Stimulated activated CD8-positive, alpha-beta memory T cell treated with anti-CD3 and anti-CD28 coated beads, Interleukin-2, amount 100 ng/mL, for 48 hours (primary cell): ENCODE measurements at places on chromosomes 11 and 22.

DNA sequence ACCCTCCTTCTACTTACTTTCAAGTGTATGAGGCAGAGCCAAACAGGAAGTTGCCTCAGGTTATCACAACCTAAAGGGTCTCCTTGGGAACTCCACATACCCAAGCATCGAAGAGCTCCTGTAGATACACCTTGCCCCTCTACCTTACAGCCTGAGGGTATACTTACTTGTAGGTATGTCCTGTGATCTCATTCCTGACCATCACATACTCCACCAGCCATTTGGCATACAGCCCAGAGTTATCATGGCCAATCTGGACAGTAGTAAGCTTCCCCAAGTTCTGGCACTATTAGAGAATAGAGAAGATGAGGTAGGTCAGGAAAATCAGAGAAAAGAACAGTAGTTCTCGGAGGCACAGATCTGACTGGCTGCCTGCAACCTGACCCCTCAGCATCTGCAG is 53.4 kb upstream of the SCUBE2 start:
- DNase-seq: no peak

DNA sequence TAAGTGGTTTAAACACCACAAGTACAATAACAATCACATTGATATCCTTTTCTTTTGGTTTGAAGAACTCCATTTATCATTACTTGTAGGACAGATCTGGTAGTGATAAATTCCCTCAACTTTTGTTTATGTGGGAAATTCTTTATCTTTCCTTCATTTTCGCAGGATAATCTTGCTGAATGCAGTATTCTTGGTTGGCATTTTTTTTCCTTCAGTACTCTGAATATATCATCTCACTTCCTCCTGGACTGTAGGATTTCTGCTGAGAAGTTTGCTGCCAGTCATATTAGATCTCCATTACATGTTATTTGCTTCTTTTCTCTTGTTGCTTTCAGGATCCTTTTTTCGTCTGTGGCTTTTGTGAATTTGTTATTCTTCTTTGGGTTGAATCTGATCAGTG is 179.0 kb upstream of the PLET1 start:
- no peak for DNase-seq

DNA sequence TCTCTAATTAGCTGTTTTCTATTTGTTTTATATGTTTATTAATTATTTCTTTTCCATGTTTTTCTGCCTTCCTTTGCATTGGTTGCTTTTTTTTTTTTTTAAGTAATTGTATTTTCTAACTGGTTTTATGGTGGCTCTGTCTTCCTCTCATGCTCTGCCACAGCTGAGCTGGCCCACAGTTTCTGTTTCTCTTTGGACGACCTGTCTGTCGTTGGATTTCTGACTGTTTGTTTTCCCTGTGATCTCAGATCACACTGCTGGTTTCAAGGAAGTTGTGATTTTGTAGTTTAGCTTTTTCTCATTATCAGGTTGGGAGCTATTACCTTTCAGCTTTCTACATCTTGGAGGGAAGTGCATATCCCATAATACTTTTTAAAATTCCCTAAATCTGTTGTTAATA is 15.9 kb upstream of the OR6M1 start:
- no peak for DNase-seq

- DNase-seq: no peak
These were observed 117.3 kb upstream of the FAT3 start for GRCh38 chr11:92107331-92107730.

DNA sequence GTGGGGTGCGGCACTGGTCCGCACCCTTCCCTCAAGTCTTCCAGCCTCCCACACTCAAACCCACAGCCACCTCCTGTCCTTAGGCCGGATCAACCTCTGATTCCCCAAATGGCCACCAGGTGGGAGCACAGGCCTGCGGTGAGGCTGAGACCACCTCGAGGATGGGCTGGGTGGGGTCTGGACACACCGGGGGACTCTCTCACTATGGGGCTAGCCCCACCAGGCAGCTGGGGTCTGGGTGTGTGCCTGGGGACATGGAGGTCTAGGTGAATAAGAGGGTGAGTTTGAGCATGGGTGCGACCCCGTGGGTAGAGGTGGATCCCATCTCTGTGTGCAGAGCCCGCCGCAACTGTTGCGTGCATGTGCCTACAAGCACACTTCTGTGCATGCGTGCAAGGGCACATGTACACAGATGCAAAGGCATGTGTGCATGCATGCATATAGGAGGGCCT is 32.6 kb downstream of the MYO18B start:
- no peak for DNase-seq

DNA sequence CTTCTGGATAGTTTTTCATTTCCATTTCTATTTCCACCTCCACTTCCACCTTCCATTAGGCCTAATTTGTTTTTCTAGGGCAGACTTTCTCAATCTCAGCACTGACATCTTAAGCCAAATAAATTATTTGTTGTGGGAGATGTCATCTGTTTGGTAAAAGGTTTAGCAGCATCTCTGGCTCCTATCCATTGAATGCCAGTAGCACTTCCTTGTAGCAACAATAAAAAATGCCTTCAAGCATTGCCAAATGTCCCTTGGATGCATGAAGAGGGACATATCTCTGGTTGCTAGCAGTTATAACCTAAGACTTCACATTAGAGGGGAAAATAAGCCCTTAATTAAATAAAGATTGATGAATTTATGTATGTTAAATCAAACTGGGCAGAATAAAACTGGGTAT is 1.9 kb downstream of the OR52A5 start:
- no peak for DNase-seq

- no peak for DNase-seq
These were observed 153.7 kb downstream of the FEZ1 start for GRCh38 chr11:125342281-125342930.

- DNase-seq: no peak
These were observed 92.8 kb downstream of the GALNT18 start for GRCh38 chr11:11528986-11529385.

DNA sequence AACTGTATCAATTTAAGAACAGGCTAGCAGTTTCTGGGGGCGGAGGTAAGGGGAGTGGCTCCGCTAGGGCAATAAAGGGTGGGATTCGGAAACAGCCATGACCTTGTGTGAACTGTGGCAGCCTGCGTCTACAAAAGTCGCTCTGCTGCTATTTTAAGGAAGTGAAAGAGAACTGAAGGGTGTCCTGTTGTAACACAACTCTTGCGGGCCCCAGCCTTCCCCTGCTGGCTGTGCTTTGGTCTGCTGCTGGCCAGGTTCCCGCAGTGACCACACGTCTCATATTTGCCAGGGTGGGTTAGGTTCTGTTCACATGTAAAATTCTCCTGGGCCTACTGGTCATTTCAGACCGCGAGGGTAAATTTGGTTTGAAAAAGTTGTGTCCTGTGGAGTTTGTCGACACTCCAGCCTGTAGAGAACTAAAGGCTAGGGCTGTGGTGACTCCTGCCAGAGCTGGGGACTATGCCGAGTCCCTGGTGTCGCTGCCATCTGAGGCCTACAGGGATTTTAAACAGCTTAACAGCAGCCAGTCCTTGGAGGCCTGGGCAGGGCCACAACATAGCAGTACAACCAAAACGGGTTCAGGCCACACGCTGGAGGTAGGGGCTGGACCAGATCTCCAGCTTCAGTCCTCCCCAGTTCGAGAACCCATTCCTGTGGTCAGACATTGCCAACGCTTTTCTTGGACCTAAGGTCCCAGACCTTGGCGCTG is 1.1 kb upstream of the PPFIBP2 start:
- DNase-seq: no peak

- no peak for DNase-seq
These were observed 32.9 kb upstream of the EED start for GRCh38 chr11:86211619-86212018.

DNA sequence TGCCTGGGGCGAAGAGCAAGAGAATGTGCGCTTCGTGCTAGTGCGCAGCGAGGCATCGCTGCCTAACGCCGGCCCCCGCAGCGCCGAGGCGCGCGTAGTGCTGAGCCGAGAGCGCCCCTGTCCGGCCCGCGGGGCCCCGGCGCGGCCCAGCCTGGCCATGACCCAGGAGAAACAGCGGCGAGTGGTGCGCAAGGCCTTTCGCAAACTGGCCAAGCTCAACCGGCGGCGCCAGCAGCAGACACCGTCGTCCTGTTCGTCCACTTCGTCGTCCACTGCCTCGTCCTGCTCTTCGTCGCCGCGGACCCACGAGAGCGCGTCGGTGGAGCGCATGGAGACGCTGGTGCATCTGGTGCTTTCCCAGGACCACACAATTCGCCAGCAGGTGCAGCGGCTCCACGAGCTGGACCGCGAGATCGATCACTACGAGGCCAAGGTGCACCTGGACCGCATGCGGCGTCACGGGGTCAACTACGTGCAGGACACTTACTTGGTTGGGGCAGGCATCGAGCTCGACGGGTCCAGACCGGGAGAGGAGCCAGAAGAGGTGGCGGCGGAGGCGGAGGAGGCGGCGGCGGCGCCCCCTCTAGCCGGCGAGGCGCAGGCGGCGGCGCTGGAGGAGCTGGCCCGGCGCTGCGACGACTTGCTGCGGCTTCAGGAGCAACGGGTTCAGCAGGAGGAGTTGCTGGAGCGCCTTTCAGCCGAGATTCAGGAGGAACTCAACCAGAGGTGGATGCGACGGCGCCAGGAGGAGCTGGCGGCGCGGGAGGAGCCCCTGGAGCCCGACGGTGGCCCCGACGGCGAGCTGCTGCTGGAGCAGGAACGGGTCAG is 1.0 kb downstream of the RASSF10 start:
- no peak for DNase-seq

DNA sequence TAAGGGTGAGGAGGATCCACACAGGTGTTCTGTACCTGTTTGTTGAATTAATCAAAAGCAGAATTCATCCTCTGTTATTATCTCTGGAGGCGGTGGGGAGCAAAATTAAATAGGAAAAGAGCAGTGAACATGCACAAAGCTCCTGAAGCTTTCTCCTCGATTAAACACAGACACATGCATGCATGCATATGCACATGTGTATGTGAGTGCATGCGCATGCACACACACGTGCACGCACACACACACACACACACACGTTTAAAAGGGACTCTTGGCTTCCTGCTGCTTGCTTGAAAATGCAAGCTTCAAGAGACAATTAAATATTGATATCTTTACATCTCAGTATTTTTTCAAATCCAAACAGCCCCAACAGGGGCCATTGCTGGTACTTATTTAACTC is 462.1 kb downstream of the BUD13 start:
- DNase-seq: no peak

DNA sequence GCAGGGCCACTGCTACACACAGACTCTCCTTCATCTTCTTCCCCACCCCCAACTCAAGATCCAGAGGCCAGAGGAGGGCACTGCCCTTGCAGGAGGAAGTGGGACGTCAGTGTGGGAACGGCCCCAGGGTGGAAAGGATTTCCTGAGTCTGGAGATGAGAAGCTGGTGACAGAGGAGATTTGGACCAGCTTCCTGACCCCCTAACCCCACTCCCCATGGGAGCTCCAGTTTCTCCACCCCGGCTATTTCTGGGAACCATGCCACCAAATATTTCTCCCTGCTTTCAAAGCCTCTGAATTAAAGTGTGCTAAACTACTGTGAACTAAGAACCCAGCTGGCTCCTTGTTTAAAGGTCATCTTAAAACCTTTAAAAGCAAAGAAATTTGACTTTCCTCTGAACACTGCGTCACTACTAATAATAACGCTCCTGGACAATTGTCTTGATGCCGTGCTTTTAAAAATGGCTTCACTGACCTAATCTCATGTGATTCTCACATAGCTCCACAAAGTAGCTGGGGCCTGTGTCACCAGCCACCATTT is 46.6 kb downstream of the CWC15 start:
- DNase-seq: no peak

- DNase-seq: no peak
These were observed 41.2 kb downstream of the PDE2A start for GRCh38 chr11:72633068-72633467.

DNA sequence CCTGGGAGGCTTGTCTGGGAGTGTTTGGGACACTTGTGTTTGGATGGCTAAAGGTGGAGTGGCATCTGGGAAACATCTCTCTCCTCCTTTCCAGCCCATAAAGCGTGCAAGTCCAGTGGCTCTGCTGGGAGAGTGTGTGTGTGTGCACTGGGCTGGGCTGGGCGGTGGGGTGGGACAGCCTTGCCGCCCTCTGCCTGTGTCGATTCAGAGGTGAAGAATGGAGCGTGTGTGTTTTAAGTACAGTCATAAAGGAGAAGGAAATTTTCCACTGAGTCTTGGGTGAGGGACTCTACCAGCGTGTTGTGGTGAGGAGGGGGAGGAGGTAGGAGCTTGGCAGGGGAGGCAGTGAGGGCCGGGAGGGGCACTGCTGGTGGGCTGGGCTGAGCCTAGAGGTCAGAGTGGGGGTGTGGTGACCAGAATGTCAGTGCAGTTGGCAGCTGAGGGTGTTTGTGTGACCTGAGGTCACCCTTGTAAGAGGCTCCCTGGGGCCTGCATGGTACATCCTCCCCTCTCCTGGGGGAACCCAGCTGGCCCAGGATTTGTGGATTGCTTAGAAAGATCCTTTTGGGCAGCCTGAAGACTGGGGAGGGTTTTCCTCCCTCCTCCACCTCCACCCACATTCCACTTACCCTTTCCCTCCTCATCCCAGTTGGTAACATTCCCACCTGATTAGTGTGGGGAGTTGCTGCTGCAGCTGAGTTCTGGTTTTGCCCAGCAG is 1.7 kb downstream of the TIMP3 start:
- DNase-seq: no peak

DNA sequence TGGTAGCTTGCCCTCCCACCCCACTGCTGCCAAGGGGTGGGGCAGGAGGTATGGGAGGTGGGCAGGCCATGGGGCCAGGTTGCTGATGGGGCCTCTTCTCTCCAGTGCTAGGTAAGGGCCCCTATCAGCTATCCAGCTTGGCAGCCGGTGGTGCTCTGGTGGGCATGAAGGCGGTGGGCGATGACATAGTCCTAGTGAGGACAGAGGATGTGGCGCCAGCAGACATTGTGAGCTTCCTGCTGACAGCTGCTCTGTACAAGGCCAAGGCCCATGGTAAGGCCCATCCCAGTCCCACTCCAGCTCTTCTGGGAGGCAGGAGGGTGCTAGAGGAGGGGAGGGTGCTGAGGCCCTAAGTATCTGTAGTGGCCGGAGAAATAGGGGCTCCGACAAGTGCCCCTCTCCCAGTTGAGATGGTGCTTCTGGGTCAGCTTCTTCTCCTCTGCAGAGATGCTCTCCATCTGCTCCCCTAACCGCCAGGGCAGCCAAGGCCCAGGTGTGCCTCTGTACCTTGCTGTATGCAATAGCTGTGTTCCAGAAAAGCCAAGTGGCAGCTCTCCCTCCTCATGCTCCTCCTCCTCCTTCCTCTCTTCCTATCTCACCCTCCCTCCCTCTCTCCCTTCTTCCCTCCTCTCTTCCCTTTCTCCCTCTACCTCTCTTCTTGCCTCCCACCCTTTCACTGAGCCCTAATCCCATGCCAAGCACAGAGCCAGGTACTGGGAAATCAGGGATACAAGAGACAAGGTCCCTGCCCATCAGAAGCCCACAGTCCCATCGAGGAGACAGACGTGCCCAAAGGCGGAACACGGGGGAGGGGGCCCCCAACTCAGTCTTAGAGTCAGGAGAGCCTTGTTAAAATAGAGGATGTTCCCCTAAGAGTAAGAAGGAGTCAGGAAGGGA is 55.3 kb downstream of the OTOG start:
- DNase-seq: no peak

- no peak for DNase-seq
These were observed 4.2 kb upstream of the SERPINH1 start for GRCh38 chr11:75557666-75558494.
